Activated CD4-positive, alpha-beta T cell treated with anti-CD3 and anti-CD28 coated beads for 1 hour (primary cell): ENCODE measurements at places on chromosomes 5 and 9.

DNA sequence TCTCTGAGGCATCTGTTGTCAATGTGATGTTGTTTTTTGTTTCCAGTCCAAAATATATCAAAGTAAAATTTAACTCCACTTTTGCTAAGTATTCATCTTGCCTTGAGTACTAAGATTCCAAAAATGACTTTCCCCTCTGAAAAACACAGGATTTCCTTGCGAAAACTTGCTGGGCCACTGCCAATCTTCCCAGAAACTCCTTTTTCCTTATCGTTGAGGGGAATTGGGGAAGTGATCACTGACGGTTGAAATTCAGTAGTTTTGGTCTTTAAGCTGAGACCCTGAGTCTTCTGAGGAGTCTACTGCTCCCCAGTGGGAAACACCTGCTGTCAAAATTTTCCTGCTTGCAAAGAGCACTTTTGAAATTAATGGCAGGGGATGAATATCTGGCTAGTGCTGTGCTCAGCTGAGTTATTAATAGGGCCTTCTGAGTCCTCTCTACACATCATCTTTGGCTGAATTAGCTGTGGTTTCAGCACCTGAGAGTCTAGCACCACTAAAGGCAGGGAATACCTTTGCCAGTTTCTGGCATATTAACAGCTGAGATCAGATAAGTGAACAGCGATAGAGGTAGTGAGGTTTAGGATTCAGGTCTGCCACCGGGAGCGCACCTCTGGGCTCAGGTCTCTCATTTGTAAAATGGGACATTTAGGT, 18.0 kb downstream of the TLR4 start:
- no peak for DNase-seq

DNA sequence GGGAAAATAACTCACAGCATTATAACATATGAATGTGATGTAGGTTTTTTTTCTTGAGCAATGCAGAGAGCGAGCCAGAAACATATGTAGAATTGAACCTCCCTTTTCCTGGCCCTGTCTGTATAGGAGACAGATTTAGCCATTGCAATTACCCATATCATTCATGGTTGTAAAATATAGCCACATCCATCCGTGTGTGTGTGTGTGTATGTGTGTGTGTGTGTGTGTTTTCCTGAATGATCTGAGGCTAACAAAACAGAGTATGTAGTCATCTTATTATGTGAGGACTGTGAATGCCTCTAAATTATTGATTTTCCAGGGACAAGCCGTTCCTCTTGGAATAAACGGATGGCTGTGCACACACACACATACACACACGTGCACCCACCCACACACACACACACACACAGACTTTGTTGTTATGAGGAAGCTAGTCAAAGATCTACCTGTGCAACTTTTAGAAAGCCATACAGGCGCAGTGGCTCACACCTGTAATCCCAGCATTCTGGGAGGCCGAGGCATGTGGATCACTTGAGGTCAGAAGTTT, 11.7 kb upstream of the DENND1A start:
- DNase-seq = no peak

DNA sequence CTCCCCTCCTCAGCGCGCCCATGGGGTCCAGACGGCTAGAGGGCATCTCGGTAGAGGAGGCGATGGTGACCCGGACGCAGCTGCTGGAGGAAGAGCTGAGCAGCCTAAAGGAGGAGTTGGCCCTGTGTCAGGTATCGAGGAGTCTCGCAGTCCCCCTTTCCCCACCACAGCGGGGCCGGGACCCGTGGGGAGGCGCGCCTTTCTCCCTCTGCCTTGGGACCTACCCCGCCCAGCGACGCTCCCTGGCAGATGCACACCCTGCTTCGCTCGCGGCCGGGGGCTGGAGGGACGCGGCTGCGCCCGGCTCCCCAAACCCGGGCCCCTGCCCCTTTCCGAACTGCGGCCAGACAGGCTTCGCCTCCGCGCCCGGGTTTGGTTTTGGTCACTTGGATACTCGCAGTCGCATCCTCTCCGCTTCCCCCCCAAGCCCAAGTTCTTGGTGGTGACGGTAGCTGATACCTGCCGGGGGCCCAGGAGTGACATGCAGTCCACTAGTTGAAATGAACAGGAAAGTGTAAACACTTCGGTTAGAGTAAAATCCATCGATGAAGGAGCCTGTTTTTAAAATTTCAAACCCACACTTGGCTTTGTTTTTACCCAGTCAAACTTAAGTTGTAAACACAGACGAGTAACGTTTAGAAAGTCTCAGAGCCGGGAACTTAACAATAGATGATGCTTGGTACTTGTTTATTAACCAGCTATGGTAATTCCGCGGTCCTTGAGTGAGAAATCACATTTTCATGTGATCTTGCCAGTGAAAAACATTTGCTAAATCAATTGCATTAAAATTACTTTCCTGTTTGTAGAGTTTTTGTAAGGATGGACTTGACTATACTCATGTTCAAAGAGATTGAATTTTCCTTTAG, 688 bp downstream of the CNTLN start:
- no peak for DNase-seq

GRCh38 chr9:74696520-74696919, 191.2 kb downstream of the TRPM6 start:
- DNase-seq = no peak

GRCh38 chr5:172524573-172525021, 70.3 kb upstream of the SH3PXD2B start:
- no peak for DNase-seq

GRCh38 chr9:117412006-117412715, 2.7 kb downstream of the ASTN2 start:
- no peak for DNase-seq

DNA sequence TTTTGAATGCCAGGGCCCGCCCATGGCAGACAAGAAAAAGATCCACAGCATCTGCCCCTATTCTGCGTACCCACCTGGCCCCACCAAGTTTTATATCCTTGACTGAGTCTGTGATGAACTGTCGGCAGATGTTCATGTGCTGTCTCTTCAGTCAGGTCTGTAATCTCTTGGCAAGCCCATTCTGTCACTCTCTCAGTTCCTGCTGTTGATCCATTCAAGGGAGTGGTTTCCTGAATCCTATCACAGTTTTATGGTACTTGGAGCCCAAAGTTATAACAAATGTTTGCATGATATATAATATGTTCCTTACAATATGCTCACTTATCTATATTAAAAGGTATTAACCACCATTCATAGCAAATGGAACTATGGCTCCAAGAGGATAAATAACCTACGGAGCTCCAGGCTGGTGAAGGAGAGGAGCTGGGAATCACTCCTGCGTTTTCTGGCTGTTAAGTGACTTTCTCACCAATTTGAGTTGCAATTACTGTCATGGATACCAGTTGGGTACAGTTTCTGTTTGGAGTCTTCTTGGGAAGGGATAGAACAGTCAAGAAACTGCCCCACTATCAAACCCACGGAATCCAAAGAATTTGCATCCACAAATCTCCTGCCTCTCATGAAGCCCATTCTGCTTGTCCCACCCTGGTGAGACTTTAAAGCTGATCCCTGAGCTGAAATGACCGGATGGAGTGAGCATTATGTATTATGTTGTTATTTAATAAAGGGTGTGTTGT, 103.4 kb upstream of the SPRY4 start:
- no peak for DNase-seq

DNA sequence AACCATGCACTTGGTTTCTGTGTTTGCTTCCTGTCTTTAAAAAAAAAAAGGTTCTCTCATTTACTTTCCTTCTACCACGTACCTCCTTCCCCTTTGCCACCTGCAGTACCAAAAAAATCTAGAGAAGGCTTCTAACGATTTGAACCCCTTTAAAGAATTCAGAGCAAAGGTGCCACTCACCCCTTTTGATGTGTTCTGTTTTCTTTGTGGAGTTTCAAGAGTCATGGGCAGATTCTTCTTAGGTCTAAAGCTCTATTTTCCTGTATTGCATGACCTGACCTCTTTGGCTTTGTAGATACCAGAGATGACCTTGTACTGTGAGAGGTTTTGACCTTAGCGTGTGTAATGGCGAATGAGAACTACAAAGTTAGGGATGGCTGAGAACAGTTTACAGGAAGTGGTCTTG, 29.0 kb downstream of the TXNDC8 start:
- DNase-seq = no peak

DNA sequence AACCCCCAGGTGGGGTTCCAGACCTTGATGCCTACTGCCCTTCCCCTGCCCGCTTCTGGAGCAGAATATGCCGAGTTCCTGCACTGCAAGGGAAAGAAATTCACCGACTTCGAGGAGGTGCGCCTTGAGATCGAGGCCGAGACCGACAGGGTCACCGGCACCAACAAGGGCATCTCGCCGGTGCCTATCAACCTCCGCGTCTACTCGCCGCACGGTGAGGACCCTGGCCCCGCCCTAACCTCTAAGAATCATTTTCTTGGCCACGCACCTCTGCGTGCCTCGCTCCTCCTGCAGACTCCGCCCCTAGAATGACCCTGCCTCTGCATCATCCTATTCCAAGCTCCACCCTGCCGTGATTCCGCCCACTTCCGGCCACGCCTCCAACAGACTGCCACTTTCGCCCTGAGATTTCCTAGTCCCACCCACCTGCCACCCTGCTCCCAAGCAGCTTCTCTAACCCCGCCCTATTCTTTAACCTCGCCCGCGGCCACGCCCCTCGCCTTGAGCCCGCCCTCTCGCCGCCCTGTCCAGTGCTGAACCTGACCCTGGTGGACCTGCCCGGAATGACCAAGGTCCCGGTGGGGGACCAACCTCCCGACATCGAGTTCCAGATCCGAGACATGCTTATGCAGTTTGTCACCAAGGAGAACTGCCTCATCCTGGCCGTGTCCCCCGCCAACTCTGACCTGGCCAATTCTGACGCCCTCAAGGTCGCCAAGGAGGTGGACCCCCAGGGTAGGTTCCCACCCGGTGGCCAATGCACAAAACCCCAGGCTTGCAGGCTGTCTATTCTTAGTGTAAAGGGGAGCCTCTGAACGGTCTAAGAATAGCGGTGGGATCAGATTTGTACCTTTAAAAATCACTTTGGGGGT, 15.6 kb downstream of the DNM1 start:
- DNase-seq = peak; percentile 82

- no peak for DNase-seq
These were observed 1.3 kb downstream of the SMAD5 start for GRCh38 chr5:136133922-136134379.

- DNase-seq = no peak
These were observed 48.1 kb upstream of the LHFPL2 start for GRCh38 chr5:78696637-78697036.

DNA sequence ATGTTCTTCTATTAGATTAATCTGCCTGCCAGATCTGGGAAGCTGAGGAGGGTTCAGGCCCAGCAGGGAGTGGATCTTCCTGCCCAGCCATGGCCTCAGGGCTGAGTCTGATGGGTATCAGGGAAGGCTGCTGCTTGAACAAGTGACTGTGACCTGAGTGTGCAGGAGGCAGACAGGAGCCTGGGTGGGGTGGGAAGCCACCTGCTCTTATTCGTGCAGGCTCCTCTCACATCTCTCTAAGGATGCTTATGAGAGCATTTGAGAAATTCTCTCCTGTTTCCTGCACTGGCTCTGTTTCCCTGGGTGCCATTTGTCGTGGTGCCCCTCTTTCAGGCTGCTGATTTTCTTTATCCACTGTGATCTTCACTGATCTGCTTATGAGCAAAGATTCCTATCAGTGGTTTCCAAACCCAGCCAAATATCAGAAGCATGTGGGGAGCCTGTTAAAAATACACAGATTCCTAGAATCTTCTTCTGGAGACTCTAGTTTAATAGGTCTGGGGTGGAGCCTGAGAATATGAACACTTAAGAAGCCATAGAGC, 2.1 kb downstream of the RGS3 start:
- no peak for DNase-seq

DNA sequence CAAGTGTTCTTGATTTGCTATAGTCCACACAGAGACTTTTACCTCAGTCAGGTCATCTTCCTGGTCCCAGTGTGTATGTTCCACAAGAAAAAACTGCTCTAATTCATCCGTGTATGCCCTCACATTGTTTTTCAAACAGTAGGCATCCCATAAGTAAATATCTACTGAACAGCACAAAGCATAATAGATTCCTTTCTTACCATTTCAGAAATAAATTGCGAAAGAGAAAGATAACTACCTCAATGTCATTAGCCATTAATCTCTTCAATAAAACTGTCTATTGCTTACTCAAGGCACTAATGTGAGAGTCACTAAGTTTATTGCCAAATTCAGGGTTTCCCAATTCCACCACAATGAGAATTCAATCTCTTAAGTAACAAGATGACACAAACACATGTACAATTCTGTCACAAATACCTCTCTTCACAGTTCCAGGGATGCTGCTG, 9.6 kb downstream of the FBXW2 start:
- no peak for DNase-seq

- no peak for DNase-seq
These were observed 98.2 kb downstream of the MAP1B start for GRCh38 chr5:72205431-72206009.

- no peak for DNase-seq
These were observed 171.8 kb downstream of the CCDC171 start for GRCh38 chr9:15724612-15725011.

DNA sequence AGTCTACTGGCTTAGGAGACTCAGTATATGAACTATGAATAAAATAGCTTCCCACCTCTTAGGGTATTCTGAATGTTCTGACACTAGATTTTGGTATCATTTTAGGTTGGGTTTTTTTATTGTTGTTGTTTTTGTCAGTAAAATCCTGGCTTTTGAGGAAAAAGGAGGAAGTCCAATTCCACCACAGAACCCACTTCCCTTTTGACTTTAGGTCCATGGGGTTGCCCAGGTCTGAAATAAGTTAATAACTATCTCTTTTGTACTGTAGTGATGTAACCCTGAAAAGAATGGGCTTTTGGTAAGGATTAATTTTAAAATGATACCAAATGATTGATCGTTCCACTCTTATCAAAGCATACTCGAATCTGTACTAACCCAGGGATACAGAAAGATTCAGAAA, 29.1 kb upstream of the IL12B start:
- DNase-seq = no peak
